D721Med (cell line): ENCODE measurements at places on chromosomes 13 and 19.

DNA sequence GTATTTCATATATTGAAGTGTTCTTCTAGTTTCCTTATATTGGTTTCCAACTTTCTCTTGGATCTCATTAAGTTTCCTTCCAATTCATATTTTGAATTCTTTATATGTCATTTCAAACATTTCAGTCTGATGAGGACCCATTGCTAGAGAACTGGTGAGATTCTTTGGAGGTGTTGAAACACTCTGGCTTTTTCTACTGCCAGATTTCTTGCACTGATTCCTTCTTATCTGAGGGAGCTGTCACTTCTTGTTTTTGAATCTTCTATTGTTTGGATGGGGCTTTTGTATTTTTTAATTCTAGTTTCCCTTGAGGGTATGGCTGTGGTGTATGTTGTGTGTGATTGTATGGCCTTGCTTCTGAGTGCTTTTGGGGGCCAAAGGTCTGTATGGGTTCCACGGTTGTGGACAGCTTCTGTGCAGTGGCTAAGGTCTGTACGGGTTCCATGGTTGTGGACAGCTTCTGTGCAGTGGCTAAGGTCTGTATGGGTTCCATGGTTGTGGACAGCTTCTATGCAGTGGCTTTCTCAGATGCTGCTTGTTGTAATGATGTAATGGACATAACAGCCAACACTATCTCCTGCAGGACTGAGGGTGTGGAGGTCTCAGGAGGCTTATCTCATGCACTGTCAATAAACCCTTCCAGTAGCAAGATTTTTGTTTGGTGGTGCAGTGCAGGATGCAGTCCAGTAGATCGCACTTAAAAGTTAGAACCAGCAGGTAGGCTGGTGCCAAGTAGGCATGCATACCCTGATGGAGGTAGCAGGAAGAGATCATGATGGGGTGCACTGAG is 36.8 kb downstream of the ACSBG2 start:
- no peak for DNase-seq

GRCh38 chr13:25882466-25883357 is 169.1 kb downstream of the SHISA2 start:
- no peak for DNase-seq

GRCh38 chr19:45887200-45887710 is 1.3 kb upstream of the IRF2BP1 start:
- no peak for DNase-seq

DNA sequence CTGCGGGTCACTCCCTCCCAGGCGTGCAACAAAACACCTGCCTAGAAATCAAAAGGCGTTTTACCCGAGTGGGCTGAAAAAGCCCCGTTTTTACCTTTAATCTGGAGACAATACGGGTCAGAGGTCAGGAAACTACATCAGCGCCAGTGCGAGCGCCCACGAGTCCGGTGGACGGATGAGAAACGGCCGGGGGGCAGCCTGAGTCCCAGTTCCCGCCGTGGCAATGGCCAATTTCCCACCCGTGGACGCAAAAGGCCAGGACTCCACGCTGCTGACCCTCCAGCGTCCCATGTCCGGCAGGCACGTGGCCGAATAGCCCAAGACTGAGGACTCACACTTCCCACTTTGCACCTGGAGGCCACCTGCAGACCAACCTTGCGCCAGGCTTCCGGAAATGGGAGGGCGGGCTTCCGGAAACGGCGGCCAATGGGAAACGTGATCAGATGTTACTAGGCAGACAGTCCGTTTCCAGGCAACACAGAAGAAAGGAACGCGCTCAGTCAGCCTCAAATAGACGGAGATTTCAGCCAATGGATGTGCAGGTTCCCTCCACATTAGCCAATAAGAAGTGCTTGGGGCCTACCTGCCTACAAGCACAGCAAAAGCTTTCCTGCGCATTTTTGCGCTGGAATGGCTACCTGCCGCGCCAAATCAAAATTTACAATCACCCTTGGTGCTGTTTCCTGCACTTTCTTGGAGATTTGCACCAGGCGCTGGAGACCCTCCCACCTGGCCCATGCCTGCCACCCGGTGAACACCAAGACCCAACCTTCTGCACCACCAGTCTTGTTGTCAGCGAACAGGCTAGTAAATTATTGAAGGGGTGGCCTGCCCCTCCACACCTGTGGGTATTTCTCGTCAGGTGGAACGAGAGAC is 47.4 kb downstream of the ZFP14 start:
- peak; percentile 49 for DNase-seq

DNA sequence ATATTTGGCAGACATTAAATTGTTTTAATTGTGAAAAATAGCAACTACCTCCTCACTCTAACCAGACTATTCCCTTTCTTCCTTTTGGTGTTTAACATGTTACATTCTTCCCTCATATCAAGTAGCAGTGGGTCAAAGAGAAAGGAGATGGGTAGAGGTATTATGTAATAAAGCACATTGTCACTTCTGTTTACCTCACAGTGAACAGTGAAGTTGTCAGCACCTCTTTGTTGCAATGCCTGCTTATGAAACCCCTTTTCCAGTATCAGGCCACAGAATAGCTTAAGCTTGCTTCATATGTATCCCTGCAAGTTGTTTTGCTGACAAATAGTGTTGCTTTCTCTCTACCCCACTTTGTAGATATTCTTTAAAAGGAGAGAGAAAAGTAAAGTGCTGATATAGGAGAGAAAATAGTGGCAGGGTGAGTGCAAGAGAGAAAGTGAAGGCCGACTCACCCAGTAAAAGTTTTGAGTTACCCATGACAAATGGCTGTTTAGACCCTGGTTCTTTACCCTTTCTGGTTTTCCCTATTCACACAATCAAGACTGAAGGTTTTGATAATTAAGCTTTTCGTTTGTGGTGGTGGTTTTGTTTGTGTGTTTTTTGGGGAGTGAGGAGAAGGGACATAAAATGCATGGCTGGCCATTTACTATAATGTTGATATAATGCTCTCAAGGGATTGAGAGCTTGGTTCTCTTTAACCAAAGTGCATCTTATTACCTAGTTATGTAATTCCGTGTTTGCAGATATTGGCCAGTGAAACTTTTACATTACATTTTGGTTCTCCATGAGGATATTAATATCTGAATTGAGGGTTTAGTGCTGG is 3.7 kb downstream of the ITM2B start:
- no peak for DNase-seq

DNA sequence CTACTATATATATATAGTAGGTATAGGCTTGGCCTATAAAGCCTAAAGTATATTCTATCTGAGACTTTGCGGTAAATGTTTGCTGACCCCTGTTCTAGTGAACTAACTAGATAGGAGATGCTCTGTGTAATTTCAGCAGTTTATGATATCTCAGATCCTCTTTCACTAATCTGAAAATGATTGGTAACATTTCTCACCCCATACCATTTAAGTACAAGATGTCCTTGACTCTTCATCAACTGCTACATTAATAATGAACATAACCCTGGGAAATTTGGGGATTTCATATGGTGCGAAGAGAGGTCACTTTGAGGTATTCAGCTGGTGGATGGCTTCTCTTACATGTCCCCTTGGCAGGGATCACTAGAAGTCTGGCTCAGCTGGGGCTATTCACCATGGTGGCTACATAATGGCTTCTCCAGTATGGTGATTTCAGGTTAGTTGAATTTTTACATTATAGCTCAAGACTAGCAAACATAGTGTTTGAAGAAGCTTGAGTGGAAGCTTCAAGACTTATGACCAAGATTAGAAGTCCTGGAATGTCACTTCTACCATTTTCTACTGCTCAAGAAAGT is 103.6 kb upstream of the MYCBP2 start:
- no peak for DNase-seq

DNA sequence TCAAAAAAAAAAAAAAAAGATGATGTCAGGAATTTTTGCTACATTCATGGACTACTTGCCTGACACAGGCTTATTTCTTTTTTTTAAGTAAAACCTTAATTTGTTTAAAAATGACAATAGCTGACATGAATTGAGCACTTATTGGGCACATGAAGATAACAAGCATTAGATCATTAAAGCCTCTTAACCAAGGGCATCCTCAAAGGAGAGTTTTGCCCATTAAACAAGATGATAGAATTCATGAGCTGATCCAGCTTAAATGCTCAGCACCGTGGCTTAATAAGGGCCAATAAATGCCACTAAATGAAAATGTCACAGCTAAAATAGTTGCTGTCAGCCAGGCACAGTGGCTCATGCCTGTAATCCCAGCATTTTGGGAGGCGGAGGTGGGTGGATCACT is 19.3 kb downstream of the FBXO17 start:
- DNase-seq: peak; percentile 51

DNA sequence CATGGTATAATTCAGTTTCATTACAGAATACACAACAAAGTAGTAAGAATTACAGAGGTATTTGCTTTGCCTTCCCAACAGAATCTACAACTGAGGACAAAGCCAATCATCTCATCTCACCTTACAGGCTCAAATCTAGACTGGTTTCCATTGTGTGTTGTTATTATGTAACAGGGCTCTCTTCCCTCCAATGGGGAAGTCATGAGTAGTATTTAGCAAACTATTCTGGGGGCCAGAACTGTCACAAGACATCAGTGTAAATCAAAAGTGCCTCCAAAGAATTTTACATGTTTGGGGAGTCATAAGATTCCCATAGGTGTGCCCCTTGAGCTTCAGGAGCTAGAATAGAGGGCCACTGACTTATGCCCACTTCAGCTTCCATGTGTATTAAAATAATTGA is 187.0 kb upstream of the EDNRB start:
- no peak for DNase-seq

- no peak for DNase-seq
These were observed 5.9 kb upstream of the CCL25 start for GRCh38 chr19:8046569-8047165.

GRCh38 chr19:5934774-5935472 is 20.9 kb downstream of the CAPS start:
- DNase-seq: no peak

DNA sequence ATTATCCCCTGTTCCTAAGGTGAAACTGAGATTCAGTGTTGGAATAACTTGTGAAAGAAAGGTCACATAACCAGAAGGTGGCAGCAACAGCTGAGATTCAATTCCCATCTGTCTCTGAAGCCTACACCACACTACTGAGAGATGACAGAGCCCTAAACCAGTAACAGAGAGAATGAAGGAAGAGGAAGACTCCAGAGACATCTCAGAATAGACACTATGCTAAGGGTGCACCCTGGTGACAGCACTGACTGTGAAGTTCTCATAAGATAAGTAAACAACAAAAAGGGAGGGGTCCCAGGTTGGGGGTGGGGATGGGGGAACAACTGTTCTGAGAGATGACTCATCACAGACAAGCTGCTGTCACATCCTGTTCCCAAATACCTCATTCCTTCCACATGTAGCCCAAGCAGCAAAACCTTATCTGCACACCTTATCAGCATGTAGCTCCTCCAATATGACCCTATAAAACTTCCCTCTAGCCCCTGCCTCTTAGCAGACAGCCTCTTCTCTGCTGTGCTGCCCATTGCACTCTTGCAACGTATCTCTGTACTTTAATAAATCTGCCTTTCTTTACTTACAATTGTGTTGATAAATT is 46.5 kb downstream of the UTP14C start:
- no peak for DNase-seq

- DNase-seq: no peak
These were observed 112.4 kb downstream of the NUFIP1 start for GRCh38 chr13:44876782-44877324.

DNA sequence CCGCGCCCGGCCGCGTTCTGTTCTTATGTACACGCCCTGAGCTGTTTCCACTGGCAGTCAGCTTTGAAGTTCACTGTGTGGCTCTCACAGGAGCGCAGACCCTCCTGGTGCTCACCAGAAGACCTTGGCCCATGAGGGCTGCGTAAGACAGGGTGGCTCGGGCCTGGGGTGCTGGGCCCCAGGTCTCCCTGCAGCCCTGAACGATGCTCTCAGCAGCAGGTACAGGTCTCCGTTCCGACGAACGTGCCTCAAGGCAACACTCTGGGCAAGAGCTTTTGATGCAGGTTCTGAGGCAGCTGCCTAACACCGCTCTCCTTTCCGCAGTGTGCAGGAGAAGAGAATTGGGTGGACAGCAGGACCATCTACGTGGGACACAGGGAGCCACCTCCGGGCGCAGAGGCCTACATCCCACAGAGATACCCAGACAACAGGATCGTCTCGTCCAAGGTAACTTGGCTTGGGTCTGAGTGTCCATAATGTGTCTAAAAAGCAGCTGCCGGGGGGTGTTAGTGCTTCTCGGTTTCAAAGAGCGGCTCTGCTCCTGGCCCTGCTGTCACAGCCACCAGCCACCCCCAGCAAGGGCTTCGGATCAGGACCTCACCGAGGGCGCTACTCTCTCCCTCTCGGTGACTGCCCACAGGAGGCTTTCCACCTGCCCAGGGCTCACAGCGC is 95.1 kb downstream of the ATP11A start:
- no peak for DNase-seq

DNA sequence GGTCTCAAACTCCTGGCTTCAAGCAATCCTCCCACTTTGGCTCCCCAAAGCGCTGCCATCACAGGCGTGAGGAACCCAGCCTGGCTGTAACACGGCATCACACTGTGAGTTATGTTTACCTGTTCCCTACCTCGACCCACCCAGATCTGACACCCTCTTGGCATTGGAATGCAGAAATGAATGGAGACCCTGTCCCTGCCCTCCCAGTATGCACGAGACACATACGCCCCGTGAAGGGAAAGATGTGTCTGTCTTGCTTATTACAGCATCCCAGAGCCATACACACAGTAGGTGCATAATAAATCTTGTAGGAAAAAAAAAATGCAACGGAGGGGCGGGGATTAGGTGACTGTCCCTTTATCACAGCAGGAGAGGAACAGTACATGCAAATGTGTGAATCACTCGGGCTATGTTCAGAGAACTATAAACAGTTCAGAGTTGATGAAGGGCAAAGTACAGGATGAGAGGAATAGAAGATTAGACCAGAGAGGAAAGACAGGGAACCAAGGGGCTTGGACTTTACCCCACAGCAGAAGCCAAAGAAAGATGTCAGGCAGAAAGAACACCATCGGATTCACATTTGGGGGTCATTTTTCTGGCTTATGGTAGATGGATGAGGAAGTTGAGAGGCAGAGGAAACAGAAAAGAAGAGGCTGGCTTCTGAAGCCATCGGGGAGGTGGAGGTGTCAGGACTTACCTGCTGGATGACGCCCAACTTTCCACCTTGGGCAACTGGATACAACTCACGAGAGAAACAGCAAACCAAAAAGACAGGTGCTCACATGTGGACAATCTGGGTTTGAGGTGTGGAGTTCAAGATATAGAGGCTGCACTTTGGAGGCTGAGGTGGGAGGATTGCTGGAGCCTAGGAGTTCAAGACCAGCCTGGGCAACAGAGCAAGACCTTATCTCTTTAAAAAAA is 94.3 kb downstream of the INSR start:
- DNase-seq: no peak

GRCh38 chr19:35782589-35782988 is 7.2 kb downstream of the ARHGAP33 start:
- no peak for DNase-seq

- DNase-seq: no peak
These were observed 244.2 kb upstream of the ZNF507 start for GRCh38 chr19:32101206-32101605.

DNA sequence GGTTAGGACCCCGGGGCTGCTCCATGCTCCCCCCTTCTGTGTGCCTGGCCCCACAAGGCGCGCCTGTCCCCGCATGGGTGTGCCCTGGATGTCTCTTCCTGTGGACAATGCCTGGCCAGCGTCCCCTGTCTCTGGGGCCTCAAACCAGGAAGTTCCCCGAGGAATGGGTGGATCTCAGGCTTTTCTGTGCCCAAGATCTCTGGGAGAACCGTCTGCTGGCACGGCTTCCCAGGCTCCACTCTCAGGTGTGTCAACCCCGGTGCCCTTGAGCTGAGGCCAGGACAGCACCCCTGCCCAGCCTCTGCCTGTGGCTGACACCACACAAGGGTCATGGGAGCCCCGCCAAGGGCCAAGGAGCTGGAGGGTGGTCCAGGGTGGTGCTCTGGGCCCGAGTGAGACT is 15.7 kb downstream of the ZNF444 start:
- no peak for DNase-seq

- no peak for DNase-seq
These were observed 417.1 kb downstream of the PCDH17 start for GRCh38 chr13:58048670-58049069.

GRCh38 chr13:37216331-37216730 is 110.9 kb upstream of the CSNK1A1L start:
- DNase-seq: no peak
